ENCODE measurements at places on chromosomes 1 and 21. TPM values are rescaled to one million over a fixed set of nuclear protein-coding genes. Genes with fewer than 3 reads are reported as not detected.

- DNase-seq = no peak
Measured at GRCh38 chr1:42040159-42040558, 113.1 kb upstream of the GUCA2B start.

The ANKRD34A gene
- total RNA-seq = 1.4 TPM

The FCMR gene
- total RNA-seq = 105 TPM

The LIN28A gene
- not detected for total RNA-seq

- no peak for DNase-seq
Measured at GRCh38 chr1:32012709-32013385, 821 bp upstream of the KHDRBS1 start.

The CRYAA gene
- total RNA-seq = not detected

DNA sequence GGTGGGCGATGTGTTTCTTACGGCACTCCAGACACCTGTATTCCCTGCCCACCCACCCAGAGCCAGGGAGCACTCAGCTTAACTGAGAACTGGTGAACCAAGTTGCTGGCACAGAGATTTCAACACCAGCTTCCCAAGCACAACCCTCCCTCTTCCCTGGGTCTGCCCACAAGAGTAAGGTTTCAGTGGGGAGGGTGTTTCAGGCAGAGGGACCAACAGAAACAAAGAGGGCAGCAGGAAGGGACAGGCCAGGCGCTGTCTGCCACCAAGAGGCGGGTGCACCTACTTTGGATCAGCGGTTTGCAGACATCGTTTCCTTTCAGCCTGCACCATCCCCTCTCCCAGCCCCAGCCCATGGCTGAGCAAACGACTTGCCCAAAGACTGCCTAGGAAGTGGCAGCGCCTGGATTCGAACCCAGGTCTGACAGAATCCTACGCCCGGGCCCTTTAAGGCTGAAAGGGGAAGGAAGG lies 21.9 kb upstream of the ALDH4A1 start:
- DNase-seq = no peak

- no peak for DNase-seq
Measured at GRCh38 chr1:53678507-53678906, 60.5 kb downstream of the GLIS1 start.

DNA sequence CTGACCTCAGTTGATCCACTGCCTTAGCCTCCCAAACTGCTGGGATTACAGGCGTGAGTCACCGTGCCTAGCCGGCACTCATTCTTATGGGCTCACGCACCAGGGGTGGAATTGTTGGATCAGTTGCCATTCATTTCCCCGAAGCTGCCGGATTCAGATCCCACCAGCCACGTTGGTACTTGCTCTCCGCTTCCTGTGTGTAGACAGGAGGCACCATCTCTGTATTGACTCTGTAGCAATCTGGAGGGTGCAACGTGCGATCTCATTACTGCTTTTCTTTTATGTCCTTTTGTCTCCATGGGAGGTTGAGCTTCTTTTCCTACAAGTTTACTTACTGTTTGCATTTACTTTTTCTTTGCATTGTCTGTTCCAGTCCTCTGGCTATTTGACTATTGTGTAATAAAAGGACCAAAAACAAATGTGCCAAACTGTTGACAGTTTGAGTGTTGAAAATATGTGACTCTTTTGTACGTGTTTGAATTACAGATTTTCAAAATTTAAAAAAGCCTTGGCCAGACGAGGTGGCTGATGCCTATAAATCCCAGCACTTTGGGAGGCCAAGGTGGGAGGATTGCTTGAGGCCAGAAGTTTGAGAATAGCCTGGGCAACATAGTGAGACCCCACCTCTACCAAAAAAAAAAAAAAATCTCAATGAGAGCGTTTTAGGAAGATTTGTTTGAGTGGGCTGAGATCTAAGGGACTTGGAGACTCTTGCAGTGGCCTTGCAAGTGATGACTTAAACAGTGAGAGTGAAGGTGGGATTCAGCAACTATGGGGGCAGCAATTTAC lies 39.1 kb downstream of the SPSB1 start:
- DNase-seq = no peak

DNA sequence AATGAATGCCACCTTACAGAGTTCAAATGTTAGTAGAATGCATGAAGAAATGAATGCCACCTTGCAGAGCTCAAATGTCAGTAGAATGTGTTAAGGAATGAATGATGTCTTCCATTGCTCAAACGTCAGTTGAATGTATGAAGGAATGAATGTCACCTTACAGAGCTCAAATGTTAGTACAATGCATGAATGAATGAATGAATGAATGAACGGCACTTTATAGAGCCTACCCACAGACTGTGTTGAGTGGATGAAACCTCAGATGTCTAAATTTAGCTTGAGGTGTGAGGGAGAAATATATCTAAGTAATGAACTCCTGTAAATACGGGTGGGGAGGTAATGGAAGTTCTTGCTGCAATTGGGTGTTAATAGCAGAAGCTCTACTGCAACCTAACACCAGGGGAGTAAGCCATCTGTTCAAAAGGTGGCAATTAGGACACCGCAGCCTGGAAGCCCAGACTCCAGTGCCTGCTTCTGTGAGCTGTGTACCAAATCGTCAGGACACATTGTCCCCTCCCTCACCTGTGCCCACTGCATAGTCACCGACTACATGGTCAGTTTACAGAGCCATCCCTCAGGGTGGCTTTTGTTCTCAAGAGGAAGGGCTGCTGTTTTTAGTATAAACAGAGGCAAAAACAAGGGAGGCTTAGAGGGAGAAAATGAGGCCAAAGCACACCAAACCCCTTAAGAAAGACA lies 26.7 kb downstream of the SUSD4 start:
- no peak for DNase-seq

DNA sequence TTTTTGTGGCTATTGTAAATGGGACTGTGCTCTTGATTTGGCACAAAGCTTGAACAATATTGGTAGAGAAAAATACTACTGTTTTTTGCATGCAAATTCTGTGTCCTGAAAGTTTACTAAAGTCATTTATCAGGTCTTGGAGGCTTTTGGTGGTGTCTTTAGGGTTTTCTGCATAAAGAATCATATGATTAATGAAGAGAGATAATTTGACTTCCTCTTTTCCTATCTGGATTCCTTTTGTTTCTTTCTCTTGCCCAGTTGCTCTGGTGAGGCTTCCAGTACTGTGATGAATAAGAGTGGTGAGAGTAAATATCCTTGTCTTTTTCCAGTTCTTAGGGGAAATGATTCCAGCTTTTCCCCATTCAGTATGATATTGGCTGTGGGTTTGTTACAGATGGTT lies 1166.7 kb downstream of the NCAM2 start:
- no peak for DNase-seq

GRCh38 chr21:45578176-45578801 lies 36.0 kb upstream of the SLC19A1 start:
- DNase-seq = no peak

- DNase-seq = no peak
Measured at GRCh38 chr21:19510653-19511052, 1107.1 kb upstream of the TMPRSS15 start.

DNA sequence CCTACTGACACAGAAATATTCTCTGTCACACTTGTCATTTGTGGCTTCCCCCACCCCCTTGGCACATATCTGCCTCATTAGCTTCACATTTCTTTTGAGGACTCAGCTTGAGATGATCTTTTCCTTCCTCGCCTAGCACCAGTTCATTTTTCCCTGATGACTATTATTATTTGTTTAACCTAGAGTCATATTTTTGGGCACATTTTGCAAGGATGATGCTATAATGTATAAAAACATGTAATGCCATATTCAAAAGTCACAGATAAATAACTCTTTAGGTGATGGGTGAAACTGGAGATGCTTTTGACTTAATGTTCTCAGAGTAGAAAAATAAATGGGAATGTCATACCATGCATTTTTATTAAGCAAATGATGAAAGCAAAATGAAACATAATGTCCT lies 202.7 kb downstream of the BACH1 start:
- DNase-seq = no peak

GRCh38 chr1:28510273-28510969 lies 4.6 kb downstream of the RCC1 start:
- DNase-seq = no peak

- DNase-seq = no peak
Measured at GRCh38 chr1:91736715-91737615, 149.0 kb downstream of the TGFBR3 start.

DNA sequence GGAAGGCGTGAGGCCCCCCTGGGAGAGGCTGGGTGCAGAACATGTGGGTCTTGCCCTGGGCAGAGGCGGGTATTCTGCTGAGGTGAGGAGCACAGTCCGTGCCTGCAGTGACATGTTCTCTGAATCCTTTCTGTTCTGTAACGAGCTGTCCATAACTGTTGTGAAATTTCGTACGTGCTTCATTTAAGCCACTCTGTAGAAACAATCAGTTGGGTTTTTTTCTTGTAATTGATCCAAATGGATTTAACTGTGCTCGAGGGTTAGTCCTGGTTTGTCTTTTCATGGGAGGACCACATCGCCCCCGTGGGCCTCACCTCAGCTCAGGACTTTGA lies 45.4 kb upstream of the DIP2A start:
- no peak for DNase-seq

DNA sequence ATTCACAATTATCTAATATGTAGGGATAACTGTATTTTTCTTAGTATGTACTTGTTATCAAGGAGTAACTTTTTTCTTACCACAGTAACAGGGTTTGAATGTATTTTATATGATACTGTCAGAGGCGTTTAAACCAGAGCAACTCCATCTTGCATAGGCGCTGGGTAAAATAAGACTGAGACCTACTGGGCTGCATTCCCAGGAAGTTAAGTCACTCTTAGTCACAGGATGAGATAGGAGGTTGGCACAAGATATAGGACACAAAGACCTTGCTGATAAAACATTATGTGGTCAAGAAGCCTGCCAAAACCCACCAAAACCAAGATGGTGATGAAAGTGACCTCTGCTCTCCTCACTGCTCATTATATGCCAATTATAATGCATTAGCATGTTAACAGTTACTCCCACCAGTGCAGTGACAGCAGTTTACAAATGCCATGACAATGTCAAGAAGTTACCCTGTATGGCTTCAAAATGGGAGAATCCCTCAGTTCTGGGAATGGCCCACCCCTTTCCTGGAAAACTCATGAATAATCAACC lies 64.8 kb downstream of the RPE65 start:
- no peak for DNase-seq

DNA sequence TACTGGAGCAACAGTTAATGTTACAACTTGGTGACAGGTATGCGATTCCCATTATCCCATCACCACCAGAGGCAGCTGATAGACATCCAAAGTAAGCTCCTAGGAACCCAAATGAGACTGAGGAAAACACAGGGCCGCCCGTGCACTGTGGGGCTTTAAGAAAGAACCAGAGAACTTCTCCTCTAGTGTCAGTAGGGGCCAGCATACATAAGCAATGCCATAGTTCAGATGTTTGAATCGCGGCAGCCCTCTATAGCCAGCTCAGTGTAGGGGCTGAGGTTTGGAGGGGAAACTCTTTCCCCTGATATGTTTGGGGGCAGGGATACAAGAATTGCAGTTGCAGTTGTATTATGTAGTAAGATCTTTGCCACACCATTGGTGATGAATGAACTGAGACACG lies 593.3 kb upstream of the NCAM2 start:
- no peak for DNase-seq

The HSD3B2 gene
- total RNA-seq = not detected

The PGLYRP3 gene
- not detected for total RNA-seq

The OR14K1 gene
- not detected for total RNA-seq

DNA sequence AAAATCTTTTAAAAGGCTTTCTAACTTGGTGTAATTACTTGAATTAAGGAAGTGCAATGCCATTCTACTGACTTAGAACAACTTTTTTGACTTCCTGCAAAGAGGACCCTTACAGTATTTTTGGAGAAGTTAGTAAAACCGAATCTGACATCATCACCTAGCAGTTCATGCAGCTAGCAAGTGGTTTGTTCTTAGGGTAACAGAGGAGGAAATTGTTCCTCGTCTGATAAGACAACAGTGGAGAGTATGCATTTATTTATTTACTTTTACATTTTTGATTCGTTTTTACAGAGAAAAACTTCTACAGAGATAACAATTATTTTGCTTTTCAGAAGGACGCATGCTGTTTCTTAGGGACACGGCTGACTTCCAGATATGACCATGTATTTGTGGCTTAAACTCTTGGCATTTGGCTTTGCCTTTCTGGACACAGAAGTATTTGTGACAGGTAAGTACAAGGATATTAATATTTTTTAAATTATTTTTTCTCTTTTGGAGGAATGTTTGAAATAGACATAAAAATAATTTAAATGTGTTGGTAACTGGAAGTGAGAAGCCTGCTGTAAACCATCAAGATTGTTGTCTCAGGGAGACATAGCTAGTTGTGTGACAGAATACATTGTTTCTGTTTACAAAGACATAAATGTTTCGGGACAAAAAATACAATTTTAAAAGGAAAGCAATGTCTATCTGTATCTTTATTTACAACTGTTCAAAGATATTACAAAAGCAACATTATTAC lies at the start of gene PTPRC:
Gene PTPRC (plus strand): TSS at position 147 of the 742 bp plus-strand sequence. CDS start 229 bp downstream, at position 376.
- DNase-seq = peak; percentile 68

DNA sequence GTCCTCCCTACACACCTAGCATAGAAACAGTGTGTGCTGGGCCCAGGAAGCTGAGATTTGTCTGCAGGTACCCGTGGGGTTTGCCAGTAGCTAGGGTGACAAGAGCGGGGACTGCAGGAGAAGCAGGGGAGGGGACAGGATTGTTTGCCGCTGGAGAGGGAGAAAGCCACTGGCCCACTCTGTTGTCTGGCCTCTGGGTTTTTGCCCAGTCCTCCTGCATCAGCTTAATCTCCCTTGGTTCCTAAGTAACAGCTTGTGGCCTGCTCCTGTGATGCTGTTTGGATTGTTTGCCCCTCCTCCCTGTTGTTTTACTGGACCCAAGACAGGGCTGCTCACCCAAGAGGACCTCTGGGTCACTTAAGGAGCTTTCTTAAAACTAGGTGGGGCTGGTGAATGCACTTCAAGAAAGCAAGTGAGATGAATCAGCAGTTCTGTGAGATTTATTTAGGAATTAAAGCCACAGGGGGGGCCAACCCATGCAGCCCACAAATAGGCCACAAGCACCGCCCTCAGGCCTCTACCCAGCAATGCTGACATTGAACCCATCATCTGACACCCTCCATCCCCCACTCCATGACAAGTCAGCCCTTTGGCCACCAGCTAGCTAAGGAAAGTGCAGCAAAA lies 142.8 kb downstream of the ZZZ3 start:
- no peak for DNase-seq

GRCh38 chr1:15935056-15935950 lies 40.6 kb downstream of the ZBTB17 start:
- no peak for DNase-seq

DNA sequence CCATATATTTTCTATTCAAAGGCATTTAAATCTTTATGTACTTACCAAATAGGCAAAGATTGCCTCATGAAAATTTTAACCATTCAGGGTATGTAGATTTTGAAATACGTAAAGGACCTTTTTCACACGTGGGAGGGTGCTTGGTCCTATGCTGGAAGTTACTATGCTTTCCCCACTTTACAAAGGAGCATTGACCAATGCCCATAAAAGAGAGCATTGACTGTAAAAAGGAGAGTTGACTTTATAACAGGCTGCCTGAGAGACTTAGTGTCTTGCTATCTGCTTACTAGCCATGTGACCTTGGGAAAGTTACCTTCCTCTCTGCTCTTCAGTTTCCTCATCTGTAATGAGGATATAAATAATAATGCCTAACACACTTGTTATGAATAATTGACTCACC lies 346.5 kb downstream of the USH2A start:
- no peak for DNase-seq

Measured in naive thymus-derived CD4-positive, alpha-beta T cell (primary cell).